ENCODE measurements at places on chromosomes 7 and 10.

GRCh38 chr10:70233939-70234300, 691 bp upstream of the PPA1 start:
- peak; percentile 32 for DNase-seq

DNA sequence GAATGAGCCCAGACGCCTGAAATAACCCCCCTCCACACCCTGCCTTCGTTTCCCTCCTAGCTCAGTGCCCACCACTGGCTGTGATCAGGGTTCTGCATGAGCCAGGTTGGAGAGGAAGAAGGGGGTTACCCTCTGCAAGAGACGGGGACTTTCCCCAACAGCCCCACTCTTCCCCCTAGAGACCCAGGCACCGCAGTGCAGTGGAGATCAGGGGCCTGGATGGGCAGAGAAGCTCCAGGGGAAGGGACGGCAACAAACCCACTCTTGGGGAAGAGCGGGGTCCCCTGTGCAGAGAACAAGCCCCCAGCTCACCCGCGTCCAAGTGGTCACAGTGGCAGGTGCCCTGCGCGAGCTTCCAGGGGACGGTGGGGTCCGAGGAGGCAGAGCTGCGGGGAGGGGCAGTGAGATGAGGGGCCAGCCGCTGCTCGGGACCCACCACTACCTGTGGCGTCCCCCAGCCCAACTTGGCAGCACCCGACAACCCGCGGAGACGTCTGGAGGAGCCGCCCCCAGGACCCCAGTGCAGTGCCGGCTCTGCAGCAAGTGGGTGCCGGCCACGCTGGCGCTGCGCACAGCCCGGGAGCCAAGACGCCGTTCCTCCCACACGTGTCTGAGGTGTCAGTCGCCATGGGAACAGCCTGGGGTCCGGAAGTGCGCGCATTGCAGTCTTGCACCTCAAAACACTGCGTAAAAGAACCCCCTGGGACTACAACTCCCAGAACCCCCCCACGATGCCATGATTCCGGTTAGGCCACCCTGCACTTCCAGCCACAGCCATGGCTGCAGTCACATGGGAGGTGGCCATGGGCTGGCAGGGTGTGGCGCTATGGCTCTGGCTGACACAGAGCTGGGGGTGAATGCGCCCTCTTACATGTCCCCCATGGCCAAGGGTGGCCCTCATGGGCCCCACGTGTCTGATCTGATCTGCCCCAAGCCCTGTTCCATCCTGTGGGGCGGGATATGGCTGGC, 45.8 kb upstream of the WIPI2 start:
- no peak for DNase-seq

DNA sequence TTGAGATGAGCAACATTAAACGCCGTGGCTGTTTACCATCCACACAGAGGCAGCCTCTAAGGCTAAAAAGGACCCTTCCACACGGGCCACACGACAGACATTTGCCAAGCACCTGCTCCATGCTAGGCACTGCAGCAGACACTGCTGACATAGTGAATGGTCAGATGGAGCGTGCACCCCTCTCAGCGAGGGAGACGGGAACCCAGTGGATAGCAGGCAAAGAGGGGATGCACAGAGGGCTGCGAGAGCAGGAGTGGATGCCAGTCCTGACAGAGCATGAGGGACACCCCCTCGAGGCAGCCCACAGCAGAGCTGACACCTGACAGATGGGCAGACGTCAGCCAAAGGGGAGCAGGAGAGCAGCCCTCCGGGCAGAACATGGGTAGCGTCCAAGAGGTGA, 5.6 kb upstream of the STK32C start:
- DNase-seq = no peak

DNA sequence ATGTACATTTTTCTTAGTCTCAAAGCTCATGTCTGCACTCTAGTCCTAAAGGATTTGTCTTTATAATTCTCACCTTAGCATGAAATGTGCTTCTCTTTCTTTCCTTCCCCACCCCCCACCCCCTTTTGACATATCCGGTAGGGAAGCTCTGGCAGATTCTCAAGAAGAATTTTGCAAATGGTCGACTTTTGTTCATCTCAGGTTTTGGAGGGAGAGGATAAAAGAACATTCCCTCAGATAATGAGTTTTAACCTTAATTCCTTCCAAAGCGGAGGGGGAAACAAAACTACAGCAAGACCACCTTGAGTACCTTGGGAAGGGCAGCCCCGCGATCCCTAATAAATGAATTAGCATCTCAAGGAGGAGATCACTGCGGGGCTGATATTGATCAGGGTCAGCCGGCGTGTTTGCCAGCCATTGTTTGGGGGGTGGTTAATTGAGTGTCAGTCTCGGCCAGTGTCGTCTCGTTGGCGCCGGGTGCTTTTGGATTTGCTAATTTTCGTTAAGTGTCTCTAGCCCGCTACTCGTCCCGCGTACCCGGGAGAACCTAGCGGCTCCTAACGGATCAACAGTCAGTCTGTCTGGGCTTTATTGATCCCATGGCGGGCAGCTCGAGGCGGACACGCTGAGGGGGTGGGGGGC, 874 bp upstream of the BAMBI start:
- DNase-seq = peak; percentile 40

DNA sequence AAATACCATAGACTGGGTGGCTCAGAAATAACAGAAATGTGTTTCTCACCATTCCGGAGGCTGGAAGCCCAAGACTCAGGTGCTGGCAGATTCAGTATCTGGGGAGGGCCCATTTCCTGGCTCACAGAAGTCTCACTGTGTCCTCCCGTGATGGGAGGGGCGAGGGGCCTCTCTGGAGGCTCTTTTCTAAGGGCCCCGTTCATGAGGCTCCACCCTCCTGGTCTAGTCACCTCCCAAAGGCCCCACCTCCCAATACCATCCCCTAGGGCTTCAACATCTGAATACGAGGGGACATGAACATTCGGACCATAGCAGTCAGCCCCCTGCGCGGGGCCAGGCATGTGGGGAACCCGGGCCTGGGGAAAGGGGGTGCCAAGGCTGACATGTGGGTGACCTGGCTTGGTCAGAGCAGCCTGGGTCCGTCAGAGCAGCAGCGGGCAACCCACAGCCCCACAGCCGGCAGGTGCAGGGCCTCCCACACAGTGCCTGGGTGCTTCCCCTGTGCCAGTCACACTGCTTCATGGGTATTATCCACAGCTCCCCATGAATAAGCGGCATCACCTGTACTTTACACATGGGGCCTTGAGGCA, 13.3 kb upstream of the CNPY1 start:
- DNase-seq = no peak

DNA sequence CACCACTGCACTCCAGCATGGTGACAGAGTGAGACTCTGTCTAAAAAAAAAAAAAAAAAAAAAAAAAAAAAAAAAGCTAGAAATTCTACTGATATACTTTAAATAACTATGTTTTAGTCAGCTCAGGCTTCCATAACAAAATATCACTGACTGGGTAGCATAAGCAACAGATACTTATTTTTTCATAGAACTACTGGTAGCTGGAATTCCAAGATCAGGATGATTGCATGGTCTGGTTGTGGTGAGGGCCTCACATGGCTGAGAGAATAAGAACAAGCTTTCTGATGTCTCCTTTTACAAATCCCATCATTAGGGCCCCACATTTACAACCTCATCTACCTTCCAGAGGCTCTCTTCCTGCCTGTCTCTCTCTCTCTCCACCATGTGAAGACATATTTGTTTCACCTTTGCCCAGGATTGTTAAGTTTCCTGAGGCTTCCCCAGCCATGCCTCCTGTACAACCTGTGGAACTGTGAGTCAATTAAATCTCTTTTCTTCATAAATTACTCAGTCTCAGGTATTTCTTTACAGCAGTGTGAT, 126.7 kb upstream of the SEMA3C start:
- DNase-seq = no peak

GRCh38 chr7:139691253-139691781, 86.5 kb downstream of the HIPK2 start:
- DNase-seq = no peak

- no peak for DNase-seq
These were observed 53.3 kb downstream of the ADCYAP1R1 start for GRCh38 chr7:31105256-31105950.

- no peak for DNase-seq
These were observed 93.6 kb downstream of the NKX6-2 start for GRCh38 chr10:132692311-132692710.

GRCh38 chr10:88253128-88253527, 330.0 kb downstream of the RNLS start:
- DNase-seq = no peak

- no peak for DNase-seq
These were observed 238.4 kb upstream of the ZMIZ1 start for GRCh38 chr10:78830062-78830975.

DNA sequence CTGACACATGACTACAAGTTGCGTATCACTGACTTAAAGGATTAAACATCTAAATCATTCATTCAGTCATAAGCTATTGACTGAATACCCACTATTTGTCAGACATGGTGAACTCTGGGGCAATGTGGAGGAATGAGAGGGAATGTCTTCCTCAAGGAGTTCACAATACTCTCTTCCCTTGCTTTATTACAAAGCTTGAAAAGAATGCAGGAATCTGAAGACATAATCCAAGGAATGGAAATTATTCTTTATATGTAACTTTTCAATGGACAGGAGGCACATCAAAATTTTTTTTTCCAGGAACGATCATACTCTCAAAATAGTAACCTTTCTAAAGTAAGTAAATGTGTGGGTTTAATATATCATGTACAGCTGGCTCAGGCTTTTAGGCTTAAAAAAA, 111.9 kb downstream of the ATXN7L1 start:
- no peak for DNase-seq

DNA sequence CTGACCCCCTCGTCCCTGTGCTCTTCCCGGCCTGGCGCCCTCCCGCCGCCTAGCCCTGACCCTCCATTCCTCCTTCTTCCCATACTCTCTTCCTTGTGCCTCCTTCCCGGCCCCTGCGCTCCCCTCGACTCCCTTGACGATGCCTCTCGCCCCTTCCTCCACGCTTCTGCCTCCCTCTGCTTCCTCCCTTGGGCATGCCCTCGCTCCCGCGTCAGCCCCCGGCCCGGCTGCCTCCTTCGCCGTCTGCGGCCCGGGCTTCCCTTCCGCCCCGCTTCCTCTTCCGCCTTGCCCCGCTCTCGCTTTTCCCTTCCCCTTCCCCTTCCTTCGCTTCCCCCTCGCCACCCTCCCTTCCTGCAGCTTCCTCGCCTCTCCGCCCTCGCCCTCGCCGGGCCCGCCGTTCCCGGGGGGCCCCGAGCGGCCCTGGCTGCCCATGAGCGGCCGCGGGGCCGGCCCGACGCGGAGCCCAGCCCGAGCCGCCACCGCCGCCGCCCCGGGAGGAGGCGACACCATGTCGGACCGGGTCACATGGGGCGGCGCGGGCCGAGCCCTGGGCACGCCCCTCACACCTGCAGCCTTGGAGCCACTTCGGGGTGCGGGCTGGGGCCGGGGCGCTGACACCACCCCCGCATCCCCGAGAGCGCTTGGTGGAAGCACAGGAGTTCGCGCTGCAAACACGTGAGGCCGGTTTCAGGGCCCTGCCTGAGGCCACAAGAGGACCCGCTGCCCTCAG, at the start of gene FBXW4:
FBXW4 (minus strand) TSS at position 497 of the 730 bp plus-strand sequence; CDS start at position 432, 65 bp downstream.
- peak; percentile 54 for DNase-seq

- DNase-seq = no peak
These were observed 56.2 kb upstream of the SMNDC1 start for GRCh38 chr10:110360857-110361474.

GRCh38 chr10:12628964-12629766, 279.8 kb downstream of the CAMK1D start:
- DNase-seq = no peak

DNA sequence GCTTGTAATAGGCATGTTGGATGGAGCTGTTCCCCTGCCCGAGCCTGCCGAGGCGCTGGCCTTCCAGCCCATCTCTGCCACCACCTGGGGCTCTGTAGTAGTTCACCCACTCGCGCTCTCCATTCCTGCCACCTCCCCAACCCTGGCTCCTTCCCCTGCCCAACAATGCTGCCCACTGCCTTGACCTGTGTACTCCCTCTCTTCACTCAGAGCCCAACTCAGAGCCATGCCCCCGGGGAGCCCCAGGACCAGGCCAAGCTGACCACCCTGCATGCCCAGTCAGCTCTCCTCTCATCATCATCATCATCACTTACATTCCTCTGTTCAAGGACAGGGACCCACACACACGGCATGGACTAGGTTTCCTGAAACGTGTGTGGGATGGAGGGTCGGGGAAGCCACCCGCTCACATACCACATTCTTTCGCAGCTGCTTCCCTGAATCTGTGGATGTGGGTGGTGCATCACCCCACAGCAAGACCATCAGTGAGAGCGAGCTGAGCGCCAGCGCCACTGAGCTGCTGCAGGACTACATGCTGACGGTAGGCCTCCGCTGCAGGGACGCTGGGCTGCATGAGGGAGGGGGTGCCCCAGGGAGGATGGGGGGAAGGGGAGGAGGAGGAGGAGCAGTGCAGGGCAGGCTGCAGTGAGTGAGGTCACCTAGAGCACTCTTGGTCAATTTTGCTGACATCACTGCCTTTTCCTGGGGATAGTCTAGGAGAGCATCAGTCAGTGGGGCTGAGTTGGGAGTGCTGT, 15.6 kb downstream of the NACAD start:
- DNase-seq = no peak

- no peak for DNase-seq
These were observed 56.5 kb downstream of the ENO4 start for GRCh38 chr10:116905845-116906210.

GRCh38 chr7:70498232-70498992, 633.5 kb upstream of the GALNT17 start:
- DNase-seq = no peak

- no peak for DNase-seq
These were observed 18.1 kb downstream of the HGF start for GRCh38 chr7:81751619-81752317.

DNA sequence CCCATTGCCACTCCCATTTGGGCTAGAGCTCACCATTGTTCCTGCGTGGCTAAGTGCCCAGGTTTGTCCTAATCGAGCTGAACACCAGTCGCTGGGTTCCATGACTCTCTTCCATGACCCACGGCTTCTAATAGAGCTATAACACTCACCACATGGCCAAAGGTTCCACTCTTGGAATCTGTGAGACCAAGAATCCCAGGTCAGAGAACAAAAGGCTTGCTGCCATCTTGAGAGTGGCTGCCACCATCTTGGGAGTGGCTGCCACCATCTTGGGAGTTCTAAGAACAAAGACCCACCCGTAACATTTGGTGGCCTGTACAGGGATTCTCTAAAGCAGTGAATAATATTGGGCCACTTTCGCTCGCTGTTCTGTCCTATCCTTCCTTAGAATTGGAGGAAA, 37.0 kb downstream of the AKR1B15 start:
- no peak for DNase-seq
